ENCODE measurements at places on chromosomes 1 and 21.

DNA sequence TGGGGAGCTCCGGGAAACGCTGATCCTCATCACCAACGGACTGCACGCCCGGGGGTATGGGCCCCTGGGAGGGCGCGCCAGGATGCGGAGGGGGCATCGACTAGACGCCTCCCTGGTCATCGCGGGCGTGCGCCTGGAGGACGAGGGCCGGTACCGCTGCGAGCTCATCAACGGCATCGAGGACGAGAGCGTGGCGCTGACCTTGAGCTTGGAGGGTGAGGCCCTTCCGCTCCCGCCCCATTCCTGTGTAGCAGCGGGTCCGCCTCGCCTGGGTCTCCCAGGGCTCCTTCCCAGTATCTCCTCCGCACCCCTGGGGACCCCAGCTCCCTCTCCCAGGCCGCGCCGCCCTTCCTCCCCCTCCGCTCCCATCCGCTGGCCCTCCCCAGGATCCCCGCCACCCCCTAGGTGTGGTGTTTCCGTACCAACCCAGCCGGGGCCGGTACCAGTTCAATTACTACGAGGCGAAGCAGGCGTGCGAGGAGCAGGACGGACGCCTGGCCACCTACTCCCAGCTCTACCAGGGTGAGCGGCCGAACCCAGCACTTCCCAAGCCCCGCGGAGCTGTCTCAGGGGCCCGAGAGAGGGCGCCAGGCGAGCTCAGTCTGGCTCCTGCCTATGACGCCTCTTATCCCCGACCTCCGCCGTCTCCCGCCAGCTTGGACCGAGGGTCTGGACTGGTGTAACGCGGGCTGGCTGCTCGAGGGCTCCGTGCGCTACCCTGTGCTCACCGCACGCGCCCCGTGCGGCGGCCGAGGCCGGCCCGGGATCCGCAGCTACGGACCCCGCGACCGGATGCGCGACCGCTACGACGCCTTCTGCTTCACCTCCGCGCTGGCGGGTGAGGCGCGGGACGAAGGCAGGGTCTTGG lies 5.0 kb downstream of the HAPLN2 start:
- DNase-seq = peak; percentile 74

GRCh38 chr1:233127157-233127556 lies 168.4 kb downstream of the PCNX2 start:
- no peak for DNase-seq

DNA sequence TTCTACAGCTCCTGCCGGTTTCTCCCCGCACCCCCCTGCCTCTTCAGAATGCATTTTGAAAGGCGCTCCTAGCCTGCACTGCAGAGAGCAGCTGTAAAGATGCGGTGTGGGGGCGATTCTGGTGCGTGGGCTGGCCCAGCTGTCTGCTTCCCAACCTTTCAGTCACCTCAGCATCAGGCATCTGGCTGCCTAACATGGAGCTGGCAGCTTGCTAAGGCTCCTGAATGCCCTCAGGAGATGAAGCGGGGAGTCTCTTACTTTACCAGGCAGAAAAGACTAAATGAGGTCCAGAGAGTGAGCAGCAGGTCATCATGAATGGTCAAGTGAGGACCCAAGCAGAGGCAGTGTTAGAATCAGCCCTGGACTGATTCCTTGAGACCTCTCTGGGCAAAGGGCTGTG lies 8.7 kb downstream of the IER5 start:
- DNase-seq = no peak

- DNase-seq = peak; percentile 34
Observed at GRCh38 chr1:199684686-199685273, 342.7 kb upstream of the NR5A2 start.

DNA sequence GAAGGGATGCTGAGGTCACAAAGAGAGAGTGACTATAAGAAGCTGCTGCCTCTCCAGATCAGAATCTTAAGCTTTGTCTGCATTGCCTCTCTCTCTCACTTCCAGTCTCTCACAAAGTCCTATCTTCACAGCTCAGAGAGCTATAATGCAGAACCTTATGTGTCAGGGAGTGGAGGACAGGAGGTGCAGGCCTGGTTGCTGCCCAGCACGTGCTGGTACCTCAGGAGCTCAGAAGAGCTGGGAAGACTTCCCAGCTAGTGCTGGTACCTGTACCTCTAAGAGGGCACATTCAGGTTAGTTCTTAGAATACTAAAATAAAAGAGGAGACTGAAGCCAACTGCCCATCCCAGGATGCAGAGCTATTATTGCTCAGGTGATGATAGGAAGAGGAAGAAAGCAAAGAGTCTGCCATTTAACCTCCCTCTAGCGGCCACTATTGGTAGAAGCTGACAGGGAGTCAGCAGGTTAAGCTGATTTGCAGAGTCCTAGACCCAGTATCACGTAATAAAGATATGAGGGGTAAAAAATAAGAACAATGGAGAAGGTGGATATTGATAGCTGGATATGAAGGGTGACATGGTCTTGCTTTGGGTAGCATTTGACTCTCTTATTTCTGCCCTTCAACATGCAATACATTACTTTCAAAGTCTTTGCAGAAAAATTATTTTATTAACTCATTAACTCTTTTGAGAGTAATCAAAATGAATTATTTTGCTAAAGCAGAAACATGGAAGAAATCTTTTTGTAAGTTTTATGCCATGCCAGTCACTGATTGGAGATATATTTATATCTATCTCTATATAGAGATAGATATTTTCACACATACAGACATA lies 138.1 kb upstream of the HMCN1 start:
- DNase-seq = peak; percentile 12

GRCh38 chr1:22225858-22226589 lies 83.1 kb upstream of the WNT4 start:
- DNase-seq = no peak

- DNase-seq = no peak
Observed at GRCh38 chr21:42981214-42981523, 6.8 kb downstream of the PKNOX1 start.

DNA sequence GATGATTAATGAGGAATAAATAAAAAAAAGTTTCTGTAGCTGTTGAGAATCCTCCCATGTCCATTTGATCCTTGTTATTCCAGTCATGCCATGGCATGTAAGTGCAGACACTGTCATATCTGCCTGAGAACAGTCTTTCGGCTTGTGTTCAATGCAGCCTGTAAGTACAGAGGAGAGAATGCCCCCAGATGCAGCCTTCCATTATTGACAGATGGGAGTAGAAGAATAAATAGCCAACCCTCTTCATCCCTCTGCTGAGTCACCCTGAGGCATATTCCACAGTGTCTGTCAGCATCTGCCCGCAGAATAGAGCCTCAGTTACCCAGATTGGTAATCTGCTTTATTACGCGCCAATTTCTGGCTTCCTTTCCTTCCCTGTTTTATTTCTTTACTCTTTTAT lies 139.4 kb downstream of the LRRC7 start:
- peak; percentile 16 for DNase-seq

- DNase-seq = peak; percentile 61
Observed at GRCh38 chr1:244970236-244970743, 105.9 kb upstream of the HNRNPU start.

GRCh38 chr1:27832762-27833161 lies 2.2 kb downstream of the PPP1R8 start:
- DNase-seq = no peak

- no peak for DNase-seq
Observed at GRCh38 chr1:109283748-109284600, 1.0 kb upstream of the PSRC1 start.

GRCh38 chr1:9128166-9128519 lies 759 bp downstream of the GPR157 start:
- no peak for DNase-seq

DNA sequence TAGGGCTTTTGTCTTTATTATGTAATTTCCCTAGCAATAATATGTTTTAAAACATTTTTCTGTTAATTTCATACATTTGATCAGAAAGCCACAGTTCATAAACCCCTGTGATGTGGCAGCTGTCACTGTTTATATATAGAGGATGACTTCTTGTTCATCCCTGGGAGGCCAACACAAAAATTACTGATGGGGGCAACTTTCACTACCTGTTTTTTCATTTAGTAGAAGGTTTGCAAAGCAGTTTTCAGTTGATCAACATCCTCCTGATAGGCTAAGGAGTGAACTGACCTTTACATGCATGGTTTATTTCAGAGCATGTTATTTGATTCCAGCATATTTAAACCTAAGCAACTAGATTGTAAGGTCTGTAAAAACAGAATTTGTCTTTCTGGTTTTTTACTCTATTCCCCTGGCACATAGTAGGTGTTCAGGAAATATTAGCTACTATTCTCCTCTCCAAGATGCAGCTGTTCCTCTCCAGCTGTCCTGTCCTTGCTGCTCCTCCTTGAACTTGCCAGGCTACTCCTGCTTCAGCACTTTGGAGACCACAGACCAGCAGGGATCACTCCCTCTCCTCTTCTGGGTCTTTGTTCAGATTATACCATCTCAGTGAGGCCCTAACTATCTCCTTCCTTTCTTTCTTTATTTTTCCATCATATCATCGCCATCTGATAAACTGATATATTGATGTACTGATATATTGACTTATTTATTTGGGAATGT lies 54.7 kb downstream of the ROR1 start:
- DNase-seq = no peak

DNA sequence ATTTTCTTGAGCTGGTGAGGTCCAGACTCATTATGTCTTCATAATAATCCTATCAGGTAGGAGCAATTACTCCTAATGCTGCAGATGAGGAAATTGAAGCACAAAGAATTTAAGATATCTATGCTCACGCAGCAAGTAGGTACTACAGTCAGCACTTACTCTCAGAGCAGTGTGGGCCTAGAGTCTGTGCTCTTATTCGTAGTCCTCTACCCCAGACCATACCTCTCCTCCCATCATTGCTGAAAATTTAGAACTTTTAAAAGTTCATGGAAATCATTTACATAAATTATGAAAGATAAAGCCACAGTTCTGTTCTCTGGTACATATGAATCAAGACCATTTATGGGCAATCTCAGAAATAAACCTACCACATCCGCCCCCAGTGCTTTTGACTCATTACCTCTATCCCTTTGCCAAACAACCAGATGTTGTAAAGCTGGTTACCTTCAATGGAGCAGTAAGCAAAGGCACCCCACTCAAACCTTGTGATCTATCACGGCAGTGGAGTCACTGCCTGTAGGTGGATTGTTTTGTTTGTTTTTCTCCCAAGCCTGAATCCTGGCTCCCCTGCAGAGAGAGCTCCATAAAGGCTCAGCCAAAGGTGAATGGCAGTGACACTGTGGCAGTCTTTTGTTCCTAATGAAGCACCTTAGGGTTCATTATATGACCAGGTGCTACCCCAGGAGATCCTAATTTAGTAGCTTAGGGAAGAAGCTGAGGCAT lies 20.9 kb upstream of the MAN1A2 start:
- no peak for DNase-seq

GRCh38 chr1:47215713-47216112 lies 16.3 kb downstream of the TAL1 start:
- no peak for DNase-seq

DNA sequence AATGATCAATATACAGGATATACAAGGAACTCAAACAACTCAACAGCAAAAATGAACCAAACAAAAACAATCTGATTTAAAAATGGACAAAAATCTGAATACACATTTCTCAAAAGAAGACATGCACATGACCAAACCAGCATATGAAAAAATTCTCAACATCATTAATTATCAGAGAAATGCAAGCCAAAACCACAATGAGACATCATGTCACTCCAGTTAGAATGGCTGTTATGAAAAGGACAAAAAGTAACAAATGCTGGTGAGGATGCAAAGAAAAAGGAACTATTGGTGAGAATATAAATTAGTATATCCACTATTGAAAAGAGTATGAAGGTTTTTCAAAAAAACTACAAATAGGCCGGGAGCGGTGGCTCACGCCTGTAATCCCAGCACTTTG lies 42.0 kb downstream of the FCRL3 start:
- no peak for DNase-seq

- DNase-seq = no peak
Observed at GRCh38 chr1:53470155-53470554, 11.0 kb downstream of the DMRTB1 start.

- no peak for DNase-seq
Observed at GRCh38 chr1:174174461-174175329, 15.4 kb downstream of the RABGAP1L start.

DNA sequence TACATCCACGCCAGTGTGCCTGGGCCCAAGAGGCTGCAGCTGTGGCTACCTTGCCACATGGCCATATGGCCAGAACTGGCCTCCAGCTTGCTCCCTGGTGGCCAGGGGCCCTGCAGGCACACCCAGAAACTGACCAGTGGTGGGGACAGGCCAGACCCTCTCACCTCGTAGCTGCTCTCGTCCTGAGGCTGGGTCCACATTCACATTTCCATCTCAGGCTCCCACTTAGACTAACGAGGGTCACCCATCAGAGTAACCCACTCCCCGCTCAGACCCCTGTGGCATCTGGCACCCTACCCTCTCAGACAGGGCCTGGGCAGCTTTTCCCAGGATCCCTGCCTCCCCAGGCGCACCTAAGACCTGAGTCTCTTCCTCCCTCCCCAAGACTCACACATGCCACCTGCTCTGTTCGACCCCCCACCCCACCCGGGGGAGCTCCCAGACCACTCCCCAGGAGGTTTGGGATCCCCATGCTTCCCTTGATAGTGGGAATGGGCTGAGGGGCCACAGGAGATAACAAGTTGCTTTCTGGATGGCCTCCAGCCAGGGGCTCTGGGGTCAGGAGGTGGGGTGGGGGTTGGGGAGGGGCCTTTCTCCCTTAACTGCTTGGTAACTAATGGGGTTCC lies 21.3 kb upstream of the RNU1-4 start:
- DNase-seq = no peak

- no peak for DNase-seq
Observed at GRCh38 chr1:58104960-58105359, 441.6 kb downstream of the OMA1 start.

- no peak for DNase-seq
Observed at GRCh38 chr1:179007233-179007632, 18.5 kb upstream of the FAM20B start.

DNA sequence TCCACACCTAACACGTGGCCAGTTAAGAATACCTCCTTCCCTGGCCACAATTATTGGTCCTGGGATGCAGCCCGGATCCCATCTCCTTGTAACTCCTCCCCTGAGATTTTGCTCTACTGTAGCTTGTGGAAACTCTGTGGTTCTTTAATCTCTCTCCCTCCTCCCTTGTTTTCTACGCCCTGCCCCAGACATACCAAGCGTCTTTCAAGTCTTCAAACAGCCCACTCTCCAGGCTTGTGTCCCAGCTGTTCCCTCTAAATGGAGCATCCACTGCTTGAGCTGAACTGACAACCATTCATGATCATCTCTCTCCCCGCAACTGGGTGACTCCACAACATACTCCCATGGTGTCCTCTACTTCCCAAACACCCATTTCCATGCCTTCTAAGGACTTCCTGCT lies 111.6 kb downstream of the SIPA1L2 start:
- DNase-seq = no peak

DNA sequence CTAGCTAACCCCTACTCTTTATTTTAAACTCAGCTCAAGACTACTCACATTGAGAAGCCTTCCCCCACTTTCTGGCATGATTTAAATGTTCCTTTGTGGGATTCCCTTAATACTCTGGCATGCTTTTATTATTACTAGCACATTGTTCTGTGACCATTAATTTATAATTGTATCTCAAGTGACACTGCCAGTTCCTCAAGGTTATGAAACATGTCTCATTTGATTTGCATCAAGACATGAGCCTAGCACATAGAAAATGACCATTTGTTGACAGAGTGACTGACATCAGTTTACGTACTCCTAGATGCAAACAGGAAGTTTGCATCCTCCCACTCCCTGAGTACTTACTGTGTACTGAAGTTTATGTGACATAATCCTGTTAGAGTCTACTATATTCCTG lies 15.2 kb downstream of the RGS4 start:
- DNase-seq = no peak

Data from SHP77 treated with DMSO at 0.1 percent for 48 hours (cell line).